ENCODE measurements at places on chromosomes 6 and 20.

DNA sequence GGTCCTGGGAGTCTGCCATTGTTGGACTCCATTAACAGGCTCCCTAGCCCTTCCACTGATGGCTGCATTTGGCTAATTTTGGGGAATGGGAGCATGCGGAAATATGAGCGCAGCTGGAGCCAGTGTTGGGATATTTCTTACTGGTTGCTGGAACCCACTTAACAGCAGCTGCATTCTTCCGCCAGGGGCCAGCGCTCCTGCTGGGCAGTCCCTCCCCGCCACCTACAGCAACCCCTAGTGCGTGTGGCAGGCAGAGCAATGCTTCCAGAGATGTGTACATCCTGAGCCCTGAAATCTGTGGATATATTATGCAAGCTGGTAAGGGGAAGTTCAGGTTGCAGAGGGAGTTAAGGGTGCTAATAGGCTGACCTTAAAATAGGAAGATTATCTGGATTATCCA lies 16.4 kb downstream of the CST8 start:
- no peak for DNase-seq

GRCh38 chr6:162726947-162727321 lies 632 bp downstream of the PRKN start:
- peak; percentile 12 for DNase-seq

DNA sequence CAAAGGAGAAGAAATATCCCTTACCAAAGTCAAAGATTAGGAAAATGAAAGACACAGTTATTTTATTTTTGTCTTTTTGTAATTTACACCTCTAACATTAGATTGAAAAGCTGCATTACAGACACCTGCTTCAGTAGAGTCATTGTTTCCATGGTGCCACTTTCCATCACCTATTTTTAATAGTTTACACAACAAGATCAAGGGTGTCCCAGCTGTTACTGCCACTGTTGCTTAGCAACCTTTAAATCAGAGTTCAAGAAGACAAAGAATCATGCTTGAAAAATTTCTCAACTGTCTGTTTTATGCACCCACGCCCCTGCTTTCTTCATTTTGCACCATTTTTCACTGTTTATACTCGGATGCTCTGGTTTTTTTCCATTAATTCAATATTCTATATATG lies 668.2 kb upstream of the GJE1 start:
- DNase-seq: peak; percentile 32

- no peak for DNase-seq
These were observed 113.9 kb downstream of the RNF144B start for GRCh38 chr6:18500921-18501662.

DNA sequence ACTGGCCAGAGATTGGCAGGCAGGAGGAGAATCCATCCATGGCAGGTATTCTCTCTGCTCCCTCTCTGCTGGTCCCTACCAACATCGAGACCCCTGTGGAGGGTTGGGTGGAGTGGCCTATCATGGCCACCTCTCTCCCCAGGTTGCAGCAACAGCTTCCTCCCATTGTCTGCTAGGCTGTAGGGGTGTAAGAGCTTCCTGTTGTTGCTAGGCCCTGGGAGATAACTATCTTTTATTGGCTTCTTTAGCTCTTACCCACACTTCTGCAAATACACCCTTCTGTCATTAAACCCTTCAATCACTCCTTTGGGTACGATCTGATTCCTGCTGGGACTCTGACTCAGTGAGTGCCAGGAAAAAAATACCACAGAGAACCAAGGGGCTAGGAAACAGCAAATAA lies 66.6 kb upstream of the FAM184A start:
- no peak for DNase-seq

DNA sequence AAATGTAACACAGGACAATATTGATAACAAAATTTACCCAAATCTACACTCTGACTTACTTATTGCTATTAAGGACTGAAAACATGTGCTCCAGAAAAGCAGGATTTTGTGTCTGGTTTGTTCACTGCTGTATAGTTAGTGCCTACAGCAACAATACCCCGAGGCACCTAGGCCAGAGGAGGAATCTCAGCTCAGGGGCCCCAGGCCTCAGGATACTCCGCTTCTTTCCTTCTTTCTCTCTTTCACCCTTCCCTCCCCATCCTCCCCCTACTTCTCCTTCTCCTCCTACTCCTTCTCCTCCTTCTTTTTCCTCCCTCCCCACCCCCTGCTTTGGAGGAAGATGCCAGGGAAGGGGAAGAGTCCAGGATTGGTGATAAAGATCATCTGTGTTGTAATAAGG lies 985 bp upstream of the VNN2 start:
- DNase-seq: no peak

- DNase-seq: no peak
These were observed 142.0 kb downstream of the DLL1 start for GRCh38 chr6:170148709-170149470.
